ENCODE measurements at places on chromosomes 13 and 19.

GRCh38 chr19:33465371-33465770, 56.2 kb downstream of the PEPD start:
- DNase-seq = no peak

GRCh38 chr13:34030782-34031181, 212.8 kb downstream of the RFC3 start:
- DNase-seq = no peak

GRCh38 chr19:34330116-34330515, 34.9 kb upstream of the GPI start:
- DNase-seq = no peak

- DNase-seq = no peak
Measured at GRCh38 chr19:8515317-8515716, 1.4 kb upstream of the ZNF414 start.

- DNase-seq = no peak
Measured at GRCh38 chr13:73421310-73421912, 362.6 kb downstream of the KLF5 start.
